ENCODE measurements at places on chromosomes 5 and 9. TPM values are rescaled to one million over a fixed set of nuclear protein-coding genes. Genes with fewer than 3 reads are reported as not detected.

The CDC20B gene
- 0.28 TPM for total RNA-seq

The PCDHGA12 gene
- 0.11 TPM for total RNA-seq

The DBH gene
- total RNA-seq: not detected

The SV2C gene
- total RNA-seq: 0.03 TPM

The ZNF366 gene
- 0.40 TPM for total RNA-seq

The RGS3 gene
- 63.2 TPM for total RNA-seq

The PTGES gene
- not detected for total RNA-seq

The DTWD2 gene
- 2.6 TPM for total RNA-seq

The C1QTNF3 gene
- total RNA-seq: 4.8 TPM

The SPRY4 gene
- 1.7 TPM for total RNA-seq

The GAS1 gene
- 0.61 TPM for total RNA-seq

The NEUROG1 gene
- not detected for total RNA-seq

The DMRTA1 gene
- not detected for total RNA-seq

The GHR gene
- not detected for total RNA-seq

The CDO1 gene
- total RNA-seq: 0.36 TPM

The TXNDC8 gene
- total RNA-seq: not detected

The C1QTNF2 gene
- not detected for total RNA-seq

The CTNND2 gene
- not detected for total RNA-seq

The SPATA31A7 gene
- not detected for total RNA-seq

The RNF183 gene
- 0.14 TPM for total RNA-seq

The ZNF658 gene
- 6.1 TPM for total RNA-seq

The CDH6 gene
- total RNA-seq: not detected

The MAST4 gene
- total RNA-seq: 14.3 TPM

The ZDHHC11 gene
- 10.2 TPM for total RNA-seq

The ADAMTS13 gene
- total RNA-seq: 3.5 TPM

The TSSK1B gene
- not detected for total RNA-seq

The WDR31 gene
- total RNA-seq: 1.00 TPM

The MZB1 gene
- total RNA-seq: 21.8 TPM

The NTNG2 gene
- total RNA-seq: 10.9 TPM

The TRPM6 gene
- not detected for total RNA-seq

The CD180 gene
- 0.57 TPM for total RNA-seq

The SLC34A1 gene
- total RNA-seq: 1.9 TPM

The GARIN3 gene
- not detected for total RNA-seq

The GARNL3 gene
- total RNA-seq: 3.4 TPM

The BAAT gene
- not detected for total RNA-seq

The SPINK13 gene
- total RNA-seq: not detected

The CCL21 gene
- total RNA-seq: not detected

The ANKRD31 gene
- total RNA-seq: 0.51 TPM

The IQGAP2 gene
- 62.7 TPM for total RNA-seq

The SYNPO gene
- 0.25 TPM for total RNA-seq

The RPS14 gene
- 2,872 TPM for total RNA-seq

The PCDHAC2 gene
- not detected for total RNA-seq

Measured in activated naive CD8-positive, alpha-beta T cell treated with anti-CD3 and anti-CD28 coated beads, Interleukin-2, amount 10 ng/mL, durations not matched to agents 7 days and 5 days (primary cell).